ENCODE measurements at places on chromosomes 2 and 18.

GRCh38 chr2:39008665-39009064 is 112.2 kb downstream of the SOS1 start:
- no peak for DNase-seq

- DNase-seq = no peak
Observed at GRCh38 chr18:76451396-76452331, 43.4 kb downstream of the ZNF516 start.

DNA sequence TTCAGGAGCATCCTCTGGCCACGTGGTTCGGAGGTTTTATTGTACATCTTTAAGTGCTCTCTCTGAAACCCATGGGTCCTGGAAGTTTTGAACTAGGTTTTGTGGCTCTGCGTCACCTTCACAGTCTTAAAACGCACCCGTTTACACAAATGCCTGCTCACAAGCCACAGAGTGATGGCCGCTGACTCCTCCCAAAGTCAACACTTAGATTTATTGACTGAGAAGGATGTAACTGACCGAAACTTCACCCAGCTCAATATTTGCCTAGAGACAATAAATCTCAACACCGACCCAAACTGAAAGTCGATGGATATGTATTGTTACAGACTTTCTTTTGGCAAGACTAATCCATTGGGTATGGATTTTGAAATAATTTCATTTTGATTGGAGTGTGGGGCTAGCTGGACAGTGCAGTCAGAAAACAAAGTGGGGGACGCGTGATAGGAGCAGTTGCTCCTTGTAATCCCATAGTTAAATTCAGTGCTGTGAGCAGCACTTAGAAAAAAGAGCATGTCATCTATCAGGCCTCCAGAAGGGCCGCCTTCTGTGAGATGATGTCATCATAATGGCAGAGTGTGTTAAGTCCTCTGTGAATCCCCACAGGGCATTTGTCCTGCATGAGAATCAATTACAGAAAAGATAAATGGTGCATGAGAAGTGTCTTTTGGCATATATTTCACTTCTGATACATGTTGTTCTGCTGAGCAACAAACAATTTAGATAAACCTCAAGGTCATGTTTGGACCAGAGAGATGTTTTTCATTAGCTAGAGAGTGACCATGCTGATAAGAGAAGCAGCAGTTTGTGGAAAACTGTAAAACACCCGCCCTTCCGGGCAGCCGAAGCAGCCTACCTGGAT is 183.7 kb downstream of the INO80D start:
- no peak for DNase-seq

- no peak for DNase-seq
Observed at GRCh38 chr2:6325616-6326015, 540.1 kb downstream of the CMPK2 start.

DNA sequence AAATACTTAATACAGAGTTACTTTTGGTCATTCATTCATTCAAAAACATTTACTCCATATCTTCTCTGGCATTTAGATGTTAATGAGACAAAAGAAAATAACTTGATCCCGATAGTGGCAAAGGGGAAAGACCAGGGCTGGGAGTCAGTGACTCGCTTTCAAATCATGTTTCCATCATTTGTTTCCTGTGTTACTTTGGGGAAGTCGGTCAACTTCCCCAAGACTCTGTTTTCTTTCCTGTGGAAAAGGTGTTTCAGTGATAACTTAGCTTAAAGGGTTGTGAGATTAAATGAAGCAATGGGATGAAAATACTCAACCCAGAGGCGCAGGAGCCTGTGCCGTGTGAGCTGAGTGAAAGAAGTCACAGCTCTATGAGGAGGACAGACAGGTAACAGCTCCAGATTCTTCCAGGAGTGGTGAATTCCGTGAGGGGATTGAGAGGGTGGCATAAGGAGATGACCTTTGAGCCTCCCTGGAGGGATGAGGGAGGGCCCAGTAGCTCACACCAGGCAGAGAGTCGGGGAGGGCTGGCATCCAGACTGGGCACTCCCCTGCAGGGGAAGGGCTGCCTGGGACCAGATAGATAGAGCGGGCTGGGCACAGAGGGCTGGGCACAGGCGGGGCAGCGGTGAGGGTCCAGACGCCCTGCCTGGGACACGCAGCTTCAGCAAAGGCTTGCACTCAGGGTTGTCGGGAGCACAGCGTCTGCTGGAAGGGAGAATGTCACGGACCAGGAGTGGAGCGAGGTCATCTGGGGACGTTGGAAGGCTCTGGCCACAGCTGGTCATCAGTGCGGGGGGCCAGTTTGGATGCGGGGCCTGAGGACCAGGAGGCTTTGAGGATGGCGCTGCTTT is 70.1 kb downstream of the TSHZ1 start:
- DNase-seq = no peak

DNA sequence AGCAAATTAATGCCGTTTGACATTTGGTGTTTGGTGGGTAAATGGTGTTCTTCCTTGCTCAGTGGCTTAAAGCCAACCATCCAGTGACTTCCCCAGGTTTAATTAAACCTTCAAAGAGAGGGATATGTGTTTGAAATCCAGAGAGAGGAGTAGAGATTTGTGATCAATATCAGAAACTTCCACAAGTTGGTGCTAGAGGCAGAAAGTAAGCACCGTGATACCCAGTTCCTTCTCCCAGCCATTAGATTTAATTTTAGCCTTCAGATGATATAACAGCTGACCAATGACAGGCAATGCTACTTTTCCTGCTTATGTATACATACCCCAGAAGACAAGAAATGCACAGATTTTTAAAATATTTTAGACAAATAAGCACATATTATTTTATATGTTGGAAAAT is 398.5 kb downstream of the CDH2 start:
- no peak for DNase-seq

DNA sequence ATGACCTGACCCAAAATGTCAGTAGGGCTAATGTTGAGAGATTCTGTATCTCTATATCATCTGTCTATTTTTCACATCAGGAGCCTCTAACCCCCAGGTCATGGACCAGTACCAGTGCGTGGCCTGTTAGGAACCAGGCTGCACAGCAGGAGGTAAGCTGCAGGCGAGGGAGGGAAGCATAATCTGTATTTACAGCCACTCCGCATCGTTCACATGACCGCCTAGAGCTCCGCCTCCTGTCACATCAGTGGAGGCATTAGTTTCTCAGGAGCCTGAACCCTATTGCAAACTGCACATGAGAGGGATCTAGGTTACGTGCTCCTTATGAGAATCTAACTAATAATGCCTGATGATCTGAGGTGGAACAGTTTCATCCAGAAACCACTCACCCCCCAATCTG is 180.6 kb downstream of the RDH14 start:
- no peak for DNase-seq

Measured in T follicular helper cell (primary cell).